ENCODE measurements at places on chromosomes 1 and 21.

DNA sequence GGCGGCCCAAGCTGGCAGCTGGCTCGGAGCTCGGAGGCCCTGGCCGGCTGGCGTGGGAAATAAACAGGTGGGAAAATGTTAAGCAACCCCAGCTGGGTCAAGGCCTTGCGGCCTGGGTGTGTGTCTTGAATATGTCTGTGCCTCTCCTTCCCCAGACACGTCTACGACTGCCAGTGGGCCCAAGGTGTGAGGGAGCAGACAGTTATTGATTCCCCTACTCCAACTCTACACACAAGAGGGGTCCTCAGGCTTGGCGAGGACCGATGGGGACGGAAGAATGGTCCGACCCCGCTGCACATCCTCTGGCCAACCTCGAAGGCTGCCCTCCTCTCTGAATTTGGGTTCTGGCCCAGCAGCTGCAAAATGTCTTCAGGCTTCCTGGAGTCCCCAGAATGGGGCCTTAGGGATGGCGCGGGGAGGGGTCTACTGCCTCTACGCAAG is 2.2 kb downstream of the IL22RA1 start:
- no peak for DNase-seq

GRCh38 chr1:66403007-66403731 is 130.8 kb upstream of the SGIP1 start:
- DNase-seq: no peak

DNA sequence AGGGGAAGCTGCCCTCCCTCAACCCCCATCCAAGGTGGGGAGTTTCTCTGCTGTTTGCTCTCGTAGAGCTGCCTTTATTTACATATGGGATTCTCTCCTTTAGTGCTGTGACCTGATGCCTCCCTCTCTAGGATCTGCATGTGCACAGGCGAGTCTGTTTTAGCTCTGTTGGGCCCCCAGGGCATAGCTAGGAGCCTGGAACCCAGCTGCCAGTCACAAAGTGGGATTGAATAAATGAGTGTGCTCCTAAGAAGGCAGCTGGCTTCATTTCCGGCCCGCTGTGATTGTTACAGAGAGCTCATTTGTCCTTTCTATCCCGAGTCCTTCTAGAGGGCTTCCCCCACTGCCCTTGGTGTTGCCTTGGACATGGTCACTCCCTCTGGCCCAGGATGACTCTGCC is 176.6 kb downstream of the GRIK3 start:
- no peak for DNase-seq

DNA sequence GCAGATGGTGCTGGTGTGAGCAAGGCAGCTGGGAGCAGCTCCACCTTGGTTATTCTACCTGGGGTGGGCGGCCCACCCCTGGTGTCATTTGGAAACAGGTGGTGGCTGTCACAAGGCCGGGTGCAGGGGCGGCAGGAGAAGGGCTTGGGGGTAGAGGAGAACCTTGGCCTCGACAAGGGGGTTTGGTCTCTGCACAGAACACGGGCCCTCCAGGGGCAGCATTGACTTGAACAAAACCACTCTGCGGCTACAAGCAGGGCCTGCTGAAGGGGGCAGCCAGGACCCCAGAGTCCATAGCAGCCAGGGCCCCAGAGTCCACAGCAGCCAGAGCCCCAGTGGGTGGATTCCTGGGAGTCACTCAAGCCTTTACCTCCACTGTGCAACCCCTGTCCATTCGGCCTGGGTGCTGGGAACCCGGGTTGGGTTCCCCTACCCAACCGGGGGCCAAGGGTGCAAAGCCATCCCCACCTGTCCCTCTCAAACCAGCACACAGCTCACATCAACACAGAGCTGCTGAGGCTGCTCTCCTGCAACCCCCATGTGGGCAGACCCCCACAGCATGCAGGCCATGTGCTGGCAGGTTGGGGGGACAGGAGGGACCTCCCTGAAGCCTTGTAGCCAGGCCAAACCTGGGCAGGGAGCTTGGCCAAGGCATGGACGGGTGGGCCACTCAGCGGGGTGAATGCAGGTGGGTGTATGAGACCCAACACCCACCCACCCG is 7.7 kb downstream of the TRIM11 start:
- peak; percentile 61 for DNase-seq

- DNase-seq: no peak
Measured at GRCh38 chr1:31218705-31219104, 21.0 kb downstream of the NKAIN1 start.

DNA sequence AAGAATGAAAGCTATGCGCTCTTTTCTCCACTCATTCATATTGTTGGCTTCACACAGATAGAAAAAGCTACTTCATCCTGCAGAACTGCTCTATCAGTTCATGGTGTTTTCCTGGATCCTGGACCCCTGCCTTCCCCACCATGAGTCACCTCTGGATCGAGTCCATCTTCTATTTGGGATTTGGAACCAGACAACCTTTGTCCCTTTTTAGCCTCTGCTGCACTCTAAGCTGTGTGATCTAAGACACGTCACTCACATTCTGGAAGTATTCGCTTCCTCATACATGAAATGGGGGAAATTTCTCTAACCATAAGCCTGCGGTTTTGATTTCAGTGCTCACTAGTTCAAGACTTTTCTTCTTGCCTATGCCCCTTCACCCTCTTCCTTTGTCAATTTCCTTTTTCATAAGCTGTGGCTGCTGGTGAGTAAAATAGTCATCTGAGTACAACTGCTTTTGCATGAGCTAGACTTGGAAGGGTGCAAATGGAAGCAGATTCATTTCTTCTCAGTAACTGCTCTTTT is 14.1 kb upstream of the DEGS1 start:
- no peak for DNase-seq

GRCh38 chr1:115771094-115771846 is 2.8 kb upstream of the CASQ2 start:
- DNase-seq: no peak

All from spleen (tissue), 13 donors.